ENCODE measurements at places on chromosomes 4 and X.
A peak's percentile ranks its signal among the peaks of the same experiment; 100 is the strongest.

DNA sequence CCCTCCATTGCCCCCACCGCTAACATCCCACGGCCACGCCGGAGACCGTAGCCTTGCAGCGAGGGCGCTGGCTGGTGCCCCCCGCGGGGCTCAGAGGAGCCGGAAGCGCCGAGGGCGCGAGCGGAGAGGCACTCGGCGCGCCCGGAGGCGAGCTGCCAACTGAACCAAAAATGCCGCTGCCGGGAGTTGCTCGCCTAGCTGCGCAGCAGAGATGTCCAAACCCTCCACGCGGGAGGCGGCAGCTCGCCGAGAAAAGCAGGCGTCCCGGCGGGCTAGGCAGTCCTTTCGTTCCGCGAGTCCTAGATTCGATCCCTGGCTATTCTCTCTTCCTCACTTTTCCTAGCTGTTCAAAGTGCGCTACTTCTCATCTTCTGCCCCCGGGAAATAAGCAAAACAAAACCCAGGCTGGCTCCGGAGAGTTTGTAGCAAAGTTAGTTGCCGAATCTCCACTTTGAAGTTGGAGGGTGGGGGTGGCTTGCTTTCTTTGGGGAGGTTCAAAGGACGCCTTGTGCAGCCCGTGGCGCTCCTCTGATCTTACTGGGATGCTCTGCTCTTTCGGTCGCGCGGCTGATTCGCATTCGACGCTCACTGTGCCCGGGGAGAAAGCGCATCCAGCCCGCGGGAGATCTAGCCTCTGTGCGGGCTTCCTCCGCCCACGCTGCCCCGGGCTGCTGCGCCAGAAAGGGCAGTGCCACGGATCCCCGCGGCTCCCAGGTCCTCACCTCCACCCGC is 723 bp downstream of the NKX6-1 start:
- no peak for DNase-seq

DNA sequence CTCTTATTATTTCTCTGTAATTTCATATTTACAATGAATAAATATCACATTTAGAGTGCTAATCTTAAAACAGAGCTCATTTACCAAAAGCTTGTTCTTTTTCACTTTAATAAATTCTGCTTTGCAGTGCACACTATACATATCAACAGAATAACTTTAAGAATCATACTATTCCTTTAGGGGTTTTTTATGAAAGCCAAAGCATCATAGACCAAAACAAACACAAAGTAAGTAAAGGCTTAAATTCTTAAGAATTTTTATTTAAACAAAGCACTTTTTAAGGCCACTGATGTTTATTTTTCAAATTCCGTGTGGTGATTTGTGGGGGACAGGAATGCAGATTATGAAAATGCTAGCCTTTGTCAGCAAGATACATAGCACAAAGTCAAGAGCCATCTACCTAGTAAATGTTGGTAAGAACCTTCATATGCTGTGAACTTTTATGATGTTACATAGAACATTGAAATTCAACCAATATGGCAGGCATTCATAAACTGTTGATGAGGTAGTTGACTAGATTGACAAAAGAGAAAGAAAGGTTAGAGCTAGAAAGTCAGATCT is 17.8 kb downstream of the TIGD2 start:
- no peak for DNase-seq

DNA sequence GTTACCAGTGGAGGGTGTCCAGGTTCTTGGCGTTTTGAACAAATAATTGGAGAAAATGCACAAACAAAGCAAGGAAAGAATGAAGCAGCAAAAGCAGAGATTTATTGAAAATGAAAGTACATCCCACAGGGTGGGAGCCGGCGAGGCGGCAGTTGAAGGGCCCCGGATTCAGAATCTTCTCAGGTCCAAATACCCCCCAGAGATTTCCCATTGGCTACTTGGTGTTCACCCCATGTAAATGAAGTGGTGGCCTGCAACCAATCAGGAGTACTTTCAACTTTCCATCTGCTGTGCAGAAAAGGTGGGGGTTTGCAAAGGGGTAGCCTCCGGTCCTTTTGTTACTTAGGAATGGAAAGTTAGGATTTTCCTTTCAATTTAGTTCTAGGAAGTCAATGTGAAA is 1447.0 kb downstream of the C4orf33 start:
- DNase-seq = no peak

DNA sequence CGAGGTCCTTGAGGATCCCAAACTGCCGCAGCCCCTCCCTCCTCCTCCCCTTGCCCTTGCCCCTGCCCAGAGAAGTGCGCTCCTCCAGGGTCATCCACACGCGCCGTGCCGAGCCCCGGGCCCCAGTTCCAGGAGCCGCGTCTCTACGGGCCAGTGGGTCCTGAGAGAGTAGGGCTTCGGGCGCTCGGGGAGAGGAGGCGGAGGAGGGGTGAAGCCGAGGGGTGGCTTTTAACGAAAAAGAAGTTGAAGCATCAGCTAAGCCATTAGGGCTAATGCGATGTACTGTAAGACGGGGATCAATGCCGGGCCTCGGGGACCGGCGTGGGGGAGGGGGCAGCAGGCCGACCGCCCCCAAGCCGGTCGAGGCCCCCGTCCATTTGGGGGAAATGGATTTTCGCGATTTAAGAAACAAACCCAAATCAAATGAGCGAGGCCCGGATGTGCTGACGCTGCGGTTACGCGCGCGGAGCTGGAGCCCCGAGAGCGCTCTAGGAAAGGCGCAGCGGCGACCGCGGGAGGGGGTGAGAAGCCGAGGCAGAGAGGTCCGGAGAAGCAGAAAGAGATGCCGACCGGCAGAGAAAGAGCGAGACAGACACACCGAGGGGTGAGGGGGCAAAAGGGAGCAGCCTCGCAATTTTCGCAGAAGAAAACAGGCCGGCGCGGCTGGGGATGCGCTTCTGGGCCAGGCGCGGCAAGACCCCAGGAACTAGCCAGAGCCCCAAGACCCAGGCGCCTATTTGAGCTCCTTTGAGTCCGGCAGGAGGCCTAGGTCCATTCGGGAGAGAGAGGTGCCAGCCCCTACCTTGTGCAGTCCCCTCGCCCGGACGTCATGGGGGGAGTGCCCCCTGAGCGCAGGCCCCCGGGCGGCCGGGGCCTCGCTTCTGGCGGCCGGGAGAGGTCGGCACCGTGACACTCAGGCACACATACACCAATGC is 13.6 kb downstream of the HMX1 start:
- DNase-seq = no peak

GRCh38 chr4:152172146-152172545 is 363.7 kb downstream of the FBXW7 start:
- DNase-seq = no peak

- no peak for DNase-seq
These were observed 75.4 kb downstream of the DCHS2 start for GRCh38 chr4:154416190-154416547.

- DNase-seq = no peak
These were observed 42.4 kb downstream of the SEPSECS start for GRCh38 chr4:25117716-25118472.

DNA sequence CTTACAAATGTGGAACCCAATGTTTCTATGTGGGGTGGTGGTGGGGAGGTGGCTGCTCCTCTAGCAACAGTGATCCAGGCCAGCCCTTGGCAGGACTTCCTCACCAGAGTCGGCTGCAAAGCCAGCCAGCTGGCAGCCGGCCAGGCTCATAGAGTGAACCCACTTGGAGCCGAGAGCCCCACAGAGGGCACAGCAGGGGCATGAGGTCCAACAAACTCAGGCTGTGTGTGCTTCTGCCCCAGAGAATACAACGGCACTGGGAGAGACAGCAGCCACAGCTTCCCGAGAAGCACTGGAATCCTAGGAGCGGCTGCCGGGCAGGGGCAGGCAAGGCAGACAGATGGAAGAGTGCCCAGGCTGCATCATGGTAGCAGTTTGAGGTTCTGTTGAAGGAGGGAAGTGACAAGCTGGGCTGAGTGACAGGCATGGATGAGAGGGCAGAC is 23.5 kb upstream of the SOWAHD start:
- no peak for DNase-seq

- DNase-seq = no peak
These were observed 97.8 kb downstream of the TLL1 start for GRCh38 chr4:165970703-165971420.

- DNase-seq = no peak
These were observed 15.8 kb upstream of the VEGFD start for GRCh38 chrX:15399962-15400391.

- no peak for DNase-seq
These were observed 15.8 kb upstream of the RGS12 start for GRCh38 chr4:3276986-3277385.

DNA sequence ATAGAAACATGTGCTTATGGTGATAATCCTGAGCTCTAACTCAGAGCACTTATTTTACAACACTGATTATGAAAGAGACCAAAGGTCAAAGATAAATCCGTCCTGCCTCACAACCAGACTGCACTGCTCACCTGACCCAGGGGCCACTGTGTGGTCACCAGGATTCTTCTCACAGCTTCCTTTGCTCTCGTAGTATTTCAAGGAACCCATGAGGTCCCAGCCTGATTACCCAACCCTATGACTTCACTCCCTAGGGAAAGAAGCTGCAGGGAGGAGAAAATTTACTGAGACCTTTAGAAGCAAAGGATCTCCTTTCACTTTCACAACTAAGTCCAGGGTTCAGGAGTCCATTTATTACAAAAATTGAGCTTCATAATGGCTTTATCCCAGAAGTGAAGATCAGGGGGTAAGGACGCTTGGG is 9.6 kb downstream of the SLC25A5 start:
- DNase-seq = peak; percentile 52

- no peak for DNase-seq
These were observed 15.0 kb upstream of the PRKX start for GRCh38 chrX:3728454-3728853.

DNA sequence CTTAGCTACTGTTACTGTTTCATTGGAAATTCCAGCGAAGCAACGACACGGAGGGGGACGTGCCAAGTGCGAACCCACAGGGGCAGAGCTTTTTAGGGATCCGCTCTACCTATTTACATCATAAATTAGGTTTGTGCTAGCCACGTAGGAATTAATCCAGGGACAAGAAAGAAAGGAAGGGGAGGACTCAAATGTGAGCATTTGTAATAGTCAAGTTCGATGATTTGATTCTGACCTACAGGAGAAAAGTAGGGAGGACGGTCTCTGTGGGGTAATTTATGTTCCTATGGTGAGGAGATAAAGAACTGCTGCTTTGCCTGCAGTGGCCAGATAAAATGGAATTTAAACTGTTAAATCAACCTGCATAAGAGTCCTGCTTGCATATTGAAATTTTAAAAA is 1.7 kb downstream of the INTS6L start:
- no peak for DNase-seq
